ENCODE measurements at places on chromosomes 6 and 20.

- peak; percentile 27 for DNase-seq
Measured at GRCh38 chr6:53240761-53241160, 92.1 kb upstream of the GCM1 start.

- DNase-seq, result no peak
Measured at GRCh38 chr20:54545676-54546358, 70.4 kb downstream of the DOK5 start.

DNA sequence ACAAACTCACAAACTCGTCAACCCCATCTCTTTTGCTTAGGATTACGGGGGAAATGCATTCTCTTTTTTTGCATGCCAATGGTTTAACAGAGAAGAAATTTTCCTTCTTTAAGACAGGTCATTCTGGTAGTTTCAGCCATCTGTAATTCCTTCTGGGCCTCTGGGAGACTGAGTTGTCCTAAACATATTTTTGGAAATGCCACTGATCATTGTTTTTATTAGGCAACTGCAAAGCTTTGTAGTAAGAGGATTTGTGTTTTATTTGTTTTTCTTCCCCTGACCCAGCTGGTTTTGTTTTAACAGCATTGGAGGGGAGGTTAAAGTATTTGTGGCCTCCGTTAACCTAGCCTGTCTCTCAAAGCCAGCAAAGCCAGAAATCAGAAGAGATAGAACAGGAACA is 73.1 kb upstream of the ISM1 start:
- DNase-seq, result no peak

DNA sequence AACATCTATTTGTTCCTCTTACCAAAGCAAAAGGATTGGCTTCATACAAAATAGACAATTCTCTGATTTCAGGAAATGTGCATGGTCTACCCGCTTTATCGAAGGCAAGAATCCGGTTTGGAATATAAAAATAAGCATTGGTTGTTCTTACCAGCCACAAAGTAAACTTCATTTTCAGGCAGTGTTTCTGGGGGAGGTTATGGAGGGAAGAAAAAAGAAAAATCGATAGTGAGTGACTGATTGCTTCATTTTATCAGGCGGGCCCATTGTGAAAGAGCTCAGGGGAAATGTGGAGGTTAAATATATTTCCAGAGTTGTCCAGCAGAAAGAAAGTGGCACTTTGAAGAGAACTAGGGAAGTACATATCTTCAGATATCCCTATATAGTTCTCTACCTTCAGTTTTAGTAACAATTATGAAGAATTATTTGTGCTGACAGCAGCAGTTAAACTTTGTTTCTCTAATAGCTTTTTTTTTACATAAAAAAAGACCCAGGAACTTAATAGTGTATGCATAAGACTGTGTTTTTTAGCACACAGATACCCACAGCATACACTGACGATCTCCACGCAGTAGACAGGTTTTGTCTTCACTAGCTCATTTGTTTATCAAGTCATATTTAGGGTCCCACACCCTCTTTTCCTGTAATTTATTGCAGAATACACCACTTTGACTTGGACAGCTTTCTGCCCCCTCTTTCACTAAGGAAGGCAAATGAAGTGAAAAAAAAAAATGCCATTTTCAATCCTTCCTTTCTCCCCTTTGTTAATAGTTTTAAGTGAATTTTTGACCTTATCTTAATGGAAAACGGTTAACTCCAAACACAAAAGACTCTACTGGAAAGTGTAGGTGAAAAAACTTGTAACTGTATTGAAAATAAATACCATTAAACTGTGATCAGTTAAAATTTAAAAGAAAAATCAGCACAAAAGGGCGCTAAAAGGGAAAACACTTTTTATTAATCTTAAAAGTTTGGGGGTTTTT is 2.9 kb downstream of the POU3F2 start:
- no peak for DNase-seq

DNA sequence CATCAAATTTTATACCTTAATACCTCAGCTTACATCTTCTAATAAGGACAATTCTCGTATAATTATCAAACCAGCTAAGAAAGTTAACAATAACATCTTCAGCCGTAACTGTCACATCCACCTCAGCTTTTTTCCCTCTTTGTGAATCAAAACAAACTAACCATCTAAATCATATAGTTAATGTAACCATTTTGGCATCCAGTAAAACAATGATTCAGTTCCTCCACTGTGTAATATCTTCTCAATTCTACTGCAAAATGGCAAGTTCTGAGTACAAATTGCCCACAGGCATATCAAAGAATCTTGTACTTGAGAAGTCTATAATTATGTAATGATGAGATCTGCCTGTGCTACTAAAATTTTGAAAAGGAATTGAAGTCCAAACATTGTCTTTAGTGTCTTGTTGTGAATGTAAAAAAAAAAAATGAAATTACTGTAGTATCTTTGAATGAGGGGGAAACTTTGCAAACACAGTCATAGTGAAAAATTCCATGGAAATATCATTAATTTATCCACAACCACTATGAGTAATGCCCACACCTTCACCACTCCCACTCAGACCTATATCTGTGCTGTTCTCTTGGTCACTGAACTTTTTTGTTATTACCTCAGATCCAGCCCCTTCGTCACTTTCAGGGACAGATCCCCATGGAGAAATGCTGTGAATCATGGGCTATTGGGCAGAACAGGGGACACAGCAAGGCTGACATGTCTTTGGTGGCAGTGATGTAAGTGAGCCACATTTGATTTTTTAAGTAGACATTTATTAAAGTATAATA is 178.6 kb upstream of the RAB32 start:
- DNase-seq, result no peak

DNA sequence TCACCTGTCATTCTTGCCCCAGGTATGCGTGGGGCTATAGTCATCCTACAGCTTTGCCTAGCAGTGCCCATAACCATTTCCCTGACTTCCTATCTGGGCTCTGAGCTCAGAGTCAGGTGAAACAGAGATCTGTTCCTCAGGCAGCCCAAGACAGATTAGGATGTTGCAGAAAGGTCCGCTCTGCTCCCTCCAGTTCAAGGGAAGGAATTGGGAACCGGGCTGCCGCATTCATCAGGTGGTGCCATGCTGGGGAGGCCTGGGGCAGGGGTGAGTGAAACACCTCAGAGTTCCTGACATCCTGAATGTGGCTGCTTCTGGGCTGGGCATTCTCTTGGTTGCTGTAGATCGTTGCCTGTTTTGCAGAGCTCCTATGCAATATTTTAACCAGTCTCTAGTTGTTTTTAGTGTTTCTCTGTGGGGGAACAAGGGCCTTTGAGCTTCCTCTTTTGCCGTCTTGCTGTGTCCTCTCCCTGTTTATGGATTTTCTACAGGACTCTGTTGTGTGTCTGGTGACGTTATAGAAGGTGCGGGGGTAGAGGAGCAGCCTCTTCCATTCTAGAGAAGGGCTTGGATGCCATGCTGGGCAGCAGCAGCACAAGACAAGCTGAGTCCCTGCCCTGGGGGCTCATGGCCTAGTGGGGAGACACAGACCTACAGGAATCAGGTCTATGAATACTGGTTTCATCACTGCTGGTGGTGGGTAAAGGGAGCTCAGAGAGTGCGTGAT is 9.2 kb downstream of the ENTPD6 start:
- peak; percentile 52 for DNase-seq

DNA sequence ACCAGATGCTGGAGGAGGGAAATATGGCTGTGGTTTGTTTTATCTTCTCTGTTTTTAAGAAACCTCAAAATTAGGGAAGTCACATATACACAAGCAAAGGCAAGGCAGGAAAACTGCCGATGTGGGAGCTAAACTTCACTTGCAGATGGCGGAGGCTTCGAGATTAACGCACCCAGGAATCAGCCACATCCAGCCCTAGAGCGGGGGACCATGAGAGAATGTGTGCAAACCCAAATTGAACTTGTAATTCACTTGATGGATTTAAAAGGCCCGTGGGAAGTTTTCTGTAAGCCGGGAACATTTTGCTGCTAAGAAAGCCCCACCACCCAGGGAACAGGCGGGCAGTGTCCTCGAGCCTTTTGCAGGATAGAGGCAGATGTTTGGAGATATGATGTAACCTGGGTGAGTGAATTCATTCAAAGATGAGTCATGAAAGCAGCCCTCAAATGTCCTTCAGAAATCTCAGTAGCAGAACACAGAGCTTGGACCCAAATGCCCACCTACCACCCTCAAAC is 39.9 kb downstream of the PREX1 start:
- DNase-seq, result peak; percentile 76

DNA sequence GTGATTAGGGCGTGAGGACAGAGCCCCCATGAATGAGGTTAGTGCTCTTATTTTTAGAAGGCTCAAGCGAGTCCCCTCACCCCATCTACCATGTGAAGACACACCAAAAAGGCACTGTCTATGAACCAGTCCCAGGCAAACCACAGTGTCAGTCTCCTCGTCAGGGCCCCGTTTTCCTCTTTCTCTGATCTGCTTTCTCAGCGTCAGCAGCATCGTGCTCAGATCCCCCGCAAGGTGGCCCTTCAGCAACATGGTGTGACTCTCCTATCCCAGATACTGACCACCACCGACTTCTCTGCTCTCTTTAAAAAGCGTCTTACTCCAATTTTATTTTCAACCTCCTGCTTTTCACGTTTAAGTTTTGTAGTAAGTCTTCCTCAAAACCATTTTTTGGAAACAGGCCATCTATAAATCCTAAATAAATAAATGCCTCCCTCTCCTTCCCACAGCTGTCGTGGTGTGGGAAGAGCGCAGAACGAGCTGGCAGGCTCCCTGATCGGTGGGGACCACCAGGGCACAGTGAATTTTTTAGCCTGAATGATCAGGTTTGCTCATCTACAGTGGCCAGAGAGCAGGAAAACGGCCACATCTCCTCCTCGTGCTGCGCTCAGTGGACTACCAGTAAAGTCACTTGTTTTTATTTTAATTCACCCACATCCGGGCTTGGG is 113.1 kb downstream of the BMP7 start:
- no peak for DNase-seq

DNA sequence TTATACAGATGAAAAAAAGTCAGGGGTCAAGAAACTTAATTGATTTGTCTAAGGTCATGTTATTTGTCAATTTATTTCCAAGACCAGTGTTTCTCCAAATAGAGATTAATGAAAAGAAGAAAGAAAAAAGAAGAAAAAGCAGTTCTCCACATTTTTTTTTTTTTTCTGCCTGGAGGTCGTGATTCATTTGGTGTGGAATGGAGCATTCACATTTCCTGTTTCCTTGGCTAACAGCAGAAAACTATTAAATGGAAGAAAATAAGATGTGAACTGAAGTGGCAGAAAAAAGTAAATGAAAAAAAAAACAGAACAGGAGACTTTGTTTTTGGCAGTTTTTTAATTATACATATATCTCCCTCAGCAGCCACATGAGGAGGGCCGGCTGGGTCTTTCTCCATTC is 470.8 kb upstream of the ZNF337 start:
- no peak for DNase-seq

DNA sequence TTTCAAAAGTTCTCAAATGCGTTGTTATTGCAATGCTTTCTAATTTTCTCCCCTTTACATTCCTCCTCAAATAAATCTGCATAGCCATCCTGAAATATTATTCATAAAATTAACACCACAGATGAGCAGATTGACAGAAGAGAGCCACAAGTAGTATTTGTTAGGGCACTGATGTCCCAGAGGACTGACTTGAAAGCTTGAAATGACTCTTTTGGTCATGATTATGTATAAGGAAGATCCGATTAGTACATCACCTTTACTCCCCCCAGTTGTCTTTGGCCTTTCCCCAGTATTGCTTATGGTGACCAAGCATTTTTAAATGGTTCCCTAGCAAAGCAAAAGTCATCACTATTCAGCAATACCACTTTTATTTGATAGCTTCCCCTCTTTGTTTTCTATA is 187.6 kb downstream of the ADAT2 start:
- no peak for DNase-seq

DNA sequence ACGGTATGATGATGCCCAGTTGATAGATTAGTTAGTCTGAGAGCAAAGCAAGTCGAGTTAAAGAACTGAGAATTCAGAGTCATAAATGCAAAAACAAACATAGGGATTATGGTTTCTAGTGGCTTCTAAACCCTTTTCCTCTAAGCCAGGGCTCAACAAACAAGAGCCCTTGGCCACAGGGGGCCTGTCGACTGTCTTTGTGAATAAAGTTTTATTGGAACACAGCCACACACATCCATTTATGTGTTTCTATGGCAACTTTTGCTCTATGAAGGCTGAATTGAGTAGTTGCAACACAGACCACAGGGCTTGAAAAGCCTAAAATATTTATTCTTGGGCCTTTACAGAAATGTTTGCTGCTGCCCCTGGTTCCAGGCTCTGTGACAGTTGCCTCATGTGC is 76.2 kb downstream of the SLC24A3 start:
- no peak for DNase-seq

DNA sequence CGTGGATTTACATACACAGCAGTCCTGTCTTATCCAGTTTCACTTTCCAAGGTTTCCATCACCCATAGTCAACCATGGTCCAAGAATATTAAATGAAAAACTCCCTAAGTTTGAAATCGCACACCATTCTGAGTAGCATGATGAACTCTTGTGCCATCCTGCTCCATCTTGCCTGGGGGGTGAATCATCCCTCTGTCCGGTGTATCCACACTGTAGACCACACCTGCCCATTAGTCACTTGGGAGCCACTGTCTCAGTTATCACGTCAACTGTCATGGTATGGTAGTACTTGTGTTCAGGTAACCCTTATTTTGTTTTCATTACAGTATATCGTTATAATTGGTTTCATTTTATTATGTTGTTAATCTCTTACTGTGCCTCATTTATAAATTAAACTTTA is 38.5 kb downstream of the PTGIS start:
- DNase-seq, result no peak

GRCh38 chr6:55438203-55438602 is 110.9 kb downstream of the GFRAL start:
- no peak for DNase-seq

GRCh38 chr6:140821196-140821595 is 1311.5 kb upstream of the GJE1 start:
- DNase-seq, result no peak

GRCh38 chr6:118680452-118681095 is 29.2 kb upstream of the CEP85L start:
- no peak for DNase-seq

- no peak for DNase-seq
Measured at GRCh38 chr6:53694810-53695394, 29.3 kb upstream of the KLHL31 start.

DNA sequence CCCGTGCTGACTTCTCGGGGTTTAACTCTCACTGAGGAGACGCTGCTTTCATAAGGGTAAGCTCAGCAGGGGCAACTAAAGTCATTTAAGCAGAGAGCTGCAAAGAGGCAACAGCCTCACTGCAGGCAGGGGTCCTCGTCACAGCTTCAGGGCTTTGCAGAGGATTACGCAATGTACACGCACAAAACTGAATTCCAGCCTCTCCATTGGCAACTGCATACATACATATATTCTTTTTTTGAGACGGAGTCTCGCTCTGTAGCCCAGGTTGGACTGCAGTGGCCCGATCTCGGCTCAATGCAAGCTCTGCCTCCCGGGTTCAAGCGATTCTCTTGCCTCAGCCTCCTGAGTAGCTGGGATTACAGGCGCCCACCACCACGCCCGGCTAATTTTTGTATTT is 2.4 kb downstream of the GMEB2 start:
- DNase-seq, result no peak

DNA sequence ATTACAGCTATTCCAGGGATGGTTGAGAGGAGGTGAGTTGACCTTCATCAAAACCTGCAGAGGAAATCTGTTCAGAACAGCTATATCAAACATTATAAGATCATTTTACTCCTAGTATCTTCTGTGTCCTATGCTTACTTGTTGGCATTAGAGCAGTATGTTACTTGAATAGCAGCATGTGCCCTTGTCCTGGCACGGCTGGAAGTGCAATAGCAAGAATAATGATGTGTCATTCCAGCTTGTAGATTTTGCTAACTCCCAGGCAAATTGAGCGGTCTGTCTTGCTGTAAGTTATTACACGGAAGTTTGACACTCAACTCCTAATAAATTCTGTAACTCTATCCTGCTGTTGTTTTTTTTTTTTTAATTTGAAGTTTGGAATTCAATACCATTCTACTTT is 385.5 kb downstream of the TENT5A start:
- DNase-seq, result no peak

GRCh38 chr6:129297592-129297991 is 412.4 kb downstream of the ARHGAP18 start:
- no peak for DNase-seq
